ENCODE measurements at places on chromosomes 16 and 17.
A peak's percentile ranks its signal among the peaks of the same experiment; 100 is the strongest.

- no peaks in the 10 kb centered on the region for H3K4me1 ChIP-seq
- H3K36me3 ChIP-seq = no peaks in the 10 kb centered on the region
- DNase-seq = no peak
- H3K27ac ChIP-seq = no peak overlapping the region
- no peak overlapping the region for H3K4me3 ChIP-seq
- no peaks in the 10 kb centered on the region for H3K27me3 ChIP-seq
Measured at GRCh38 chr16:76303637-76304314, 26.6 kb downstream of the CNTNAP4 start.

- no peak overlapping the region for H3K27ac ChIP-seq
- no peak overlapping the region for H3K4me3 ChIP-seq
- H3K27me3 ChIP-seq = no peaks in the 10 kb centered on the region
- peaks cover 2% of the 10 kb centered on the region for H3K36me3 ChIP-seq
Measured at GRCh38 chr17:67392111-67392510, 15.0 kb downstream of the PITPNC1 start.

DNA sequence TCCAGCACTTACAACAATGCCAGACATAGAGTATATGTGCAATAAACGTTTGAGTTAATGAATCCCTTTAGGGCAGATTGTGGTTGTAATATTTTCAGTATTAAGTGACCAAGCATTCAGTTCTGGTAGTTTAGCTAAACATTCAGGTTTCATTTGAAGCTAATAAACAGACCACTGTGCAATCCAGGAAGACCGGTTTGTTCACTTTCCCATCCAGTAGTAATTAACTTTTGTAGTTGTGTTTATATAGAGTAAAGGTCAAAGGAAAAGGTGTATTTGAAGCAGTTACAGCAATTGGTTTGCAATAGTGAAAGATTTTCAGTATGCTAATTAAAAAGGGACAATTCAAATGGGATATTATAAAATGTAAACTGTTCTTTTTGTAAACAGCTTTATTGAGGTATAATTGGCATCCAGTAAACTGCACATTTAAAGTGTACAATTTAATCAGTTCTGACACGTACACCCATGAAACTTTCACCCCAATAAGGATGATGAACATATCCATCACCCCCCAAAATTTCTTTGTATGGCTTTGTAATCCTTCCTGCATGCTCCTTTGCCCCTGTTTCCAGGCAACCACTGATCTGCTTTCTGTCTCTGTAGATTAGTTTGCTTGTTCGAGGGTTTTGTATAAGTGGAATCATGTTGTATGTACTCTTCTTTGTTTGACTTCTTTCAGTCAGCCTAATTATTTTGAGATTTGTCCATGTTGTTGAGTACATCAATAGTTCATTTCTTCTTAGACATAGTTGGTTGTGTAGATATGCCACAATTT, 26.3 kb downstream of the MRTFB start:
- no peak for DNase-seq
- H3K4me3 ChIP-seq = no peak overlapping the region
- no peaks in the 10 kb centered on the region for H3K36me3 ChIP-seq

GRCh38 chr16:74302341-74302740, 5.7 kb downstream of the PSMD7 start:
- H3K4me3 ChIP-seq = no peak overlapping the region
- no peak for DNase-seq
- no peaks in the 10 kb centered on the region for H3K27me3 ChIP-seq
- peaks cover 91% of the 10 kb centered on the region for H3K36me3 ChIP-seq
- H3K27ac ChIP-seq = no peak overlapping the region

DNA sequence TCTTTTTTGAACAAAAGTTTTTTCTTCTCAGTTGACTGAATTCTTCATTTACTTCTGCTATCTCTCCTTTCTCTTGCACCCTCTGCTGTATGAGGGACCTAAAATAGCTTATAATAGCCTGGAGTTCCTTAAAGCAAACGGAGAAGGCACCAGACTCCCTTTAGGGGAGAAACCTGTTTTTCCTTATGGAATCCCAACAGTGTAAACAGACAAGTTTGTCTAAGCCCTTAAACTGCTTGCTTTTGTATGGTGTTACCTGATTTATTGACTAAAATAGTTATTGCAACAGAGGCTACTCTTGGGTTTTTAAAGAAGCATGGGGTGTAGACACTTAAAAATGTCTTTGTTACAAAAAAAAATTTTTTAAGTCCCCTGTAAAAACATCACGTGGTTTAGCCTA, 12.9 kb upstream of the TRIM25 start:
- H3K36me3 ChIP-seq = no peaks in the 10 kb centered on the region
- DNase-seq = no peak
- no peaks in the 10 kb centered on the region for H3K27me3 ChIP-seq
- no peak overlapping the region for H3K27ac ChIP-seq

GRCh38 chr17:7237761-7238419, 1.4 kb downstream of the PHF23 start:
- peaks cover 5% of the 10 kb centered on the region for H3K4me1 ChIP-seq
- no peaks in the 10 kb centered on the region for H3K27me3 ChIP-seq
- H3K4me3 ChIP-seq = peak overlapping the region; percentile 77
